ENCODE measurements at places on chromosomes 3 and 15.

DNA sequence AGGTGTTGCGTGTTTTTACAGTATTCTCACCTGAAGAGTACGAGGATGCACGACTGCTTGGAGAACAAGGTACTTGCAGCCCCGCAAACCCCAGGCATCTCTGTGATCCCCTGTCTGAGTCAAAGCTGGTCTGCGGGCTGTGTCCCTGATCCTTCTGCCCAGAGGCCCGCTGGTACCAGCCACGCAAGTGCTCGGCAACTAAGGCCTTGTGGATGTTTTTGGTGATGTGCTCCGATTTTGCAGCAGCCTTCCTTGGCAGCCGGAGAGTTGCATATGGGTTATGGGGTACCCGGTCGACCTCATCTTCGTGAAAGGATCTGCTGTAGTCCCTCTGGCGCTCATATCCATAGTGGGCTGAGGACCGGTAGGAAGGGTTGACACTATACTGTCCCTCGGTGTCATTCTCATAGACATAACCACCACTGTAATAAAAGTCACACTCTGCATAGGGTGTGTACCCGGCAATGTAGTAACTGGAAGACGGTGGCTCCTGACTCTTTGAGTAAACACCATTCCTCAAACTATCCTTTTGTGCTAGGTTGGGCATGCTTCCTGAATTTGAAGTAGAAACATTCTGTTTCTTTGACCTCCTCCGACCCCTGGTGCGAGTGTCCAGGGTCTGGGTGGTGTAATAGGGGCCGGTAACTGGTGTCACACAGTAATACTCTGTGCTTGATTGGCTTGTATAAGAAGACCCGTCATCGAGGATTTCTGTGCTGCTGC, 58.6 kb upstream of the LMOD3 start:
- DNase-seq: no peak

GRCh38 chr3:6994081-6994668, 133.3 kb downstream of the GRM7 start:
- peak; percentile 50 for DNase-seq

DNA sequence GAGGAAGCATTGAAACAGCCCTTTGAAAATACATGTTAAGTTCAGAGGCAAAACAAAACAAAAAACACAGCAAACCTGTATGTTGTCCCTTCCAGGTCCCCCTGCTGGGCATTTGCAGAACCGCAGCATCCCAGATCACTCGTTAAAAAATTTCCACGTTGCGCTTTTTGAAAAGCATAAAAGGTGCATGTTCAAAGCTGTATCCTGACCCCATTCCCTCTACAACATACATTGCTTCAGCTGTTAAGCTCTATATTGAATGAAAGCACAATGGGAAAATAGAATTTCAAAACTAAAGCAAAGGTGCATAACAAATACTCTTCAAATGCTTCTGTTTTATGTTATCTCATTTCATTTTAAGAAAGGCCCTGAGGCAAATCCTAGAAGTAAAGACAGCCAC, 328.3 kb downstream of the THSD4 start:
- peak; percentile 77 for DNase-seq

- DNase-seq: no peak
These were observed 18.8 kb upstream of the AMOTL2 start for GRCh38 chr3:134393074-134393473.

GRCh38 chr3:77859156-77859555, 819.3 kb downstream of the ROBO2 start:
- no peak for DNase-seq

DNA sequence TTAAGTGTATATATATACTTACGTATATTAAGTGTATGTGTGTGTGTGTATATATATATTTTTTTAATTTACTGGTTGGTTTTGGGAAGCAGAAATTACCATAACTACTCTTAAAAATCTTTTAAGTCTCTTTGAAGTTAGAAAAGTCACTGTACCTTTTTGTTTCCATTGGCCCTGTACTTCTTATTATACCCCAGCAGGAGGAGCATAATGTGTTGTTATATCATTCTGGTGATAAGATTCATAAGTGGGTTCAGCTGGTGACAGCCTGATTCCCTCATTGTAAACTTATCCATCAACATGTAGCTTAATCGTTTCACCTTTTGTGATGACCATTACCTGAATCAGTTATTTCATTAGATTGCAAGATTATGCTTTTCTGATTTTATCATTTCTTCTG, 30.8 kb downstream of the MLH1 start:
- DNase-seq: peak; percentile 68

GRCh38 chr3:110789315-110789714, 282.3 kb upstream of the NECTIN3 start:
- no peak for DNase-seq

GRCh38 chr3:31943041-31943440, 38.0 kb downstream of the OSBPL10 start:
- no peak for DNase-seq

DNA sequence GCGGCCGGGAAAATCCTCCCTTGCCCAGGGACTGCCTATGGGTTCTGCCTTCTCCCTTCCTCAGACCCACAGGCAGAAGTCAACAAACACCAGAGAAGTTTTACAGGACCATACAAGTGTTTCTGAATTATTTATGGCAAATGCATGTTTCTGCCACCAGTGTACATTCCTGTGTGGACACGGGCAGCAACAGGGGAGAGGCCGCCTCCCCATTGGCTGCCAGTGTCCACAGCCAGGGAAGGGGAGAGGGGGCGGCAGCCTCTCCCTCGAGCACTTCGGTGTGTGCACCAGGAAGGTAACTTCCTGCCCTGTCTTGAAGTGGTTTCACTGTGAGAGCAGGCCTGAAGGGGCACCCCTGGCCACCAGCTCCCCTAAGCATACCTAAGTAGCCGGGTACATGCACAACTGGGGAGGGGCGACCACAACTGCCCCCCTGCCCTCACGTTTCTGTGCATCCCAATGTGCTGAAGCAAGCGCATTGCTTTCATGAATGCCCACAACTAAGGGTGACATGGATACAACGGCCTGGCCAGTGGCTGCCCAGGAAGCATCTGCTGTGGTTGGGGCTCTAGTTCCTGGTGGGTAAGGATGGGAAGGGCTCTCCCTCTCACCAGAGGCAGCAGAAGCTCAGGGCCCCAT, 14.8 kb upstream of the SHISA5 start:
- DNase-seq: no peak

- DNase-seq: no peak
These were observed 23.8 kb downstream of the AP3S2 start for GRCh38 chr15:89870006-89870405.

DNA sequence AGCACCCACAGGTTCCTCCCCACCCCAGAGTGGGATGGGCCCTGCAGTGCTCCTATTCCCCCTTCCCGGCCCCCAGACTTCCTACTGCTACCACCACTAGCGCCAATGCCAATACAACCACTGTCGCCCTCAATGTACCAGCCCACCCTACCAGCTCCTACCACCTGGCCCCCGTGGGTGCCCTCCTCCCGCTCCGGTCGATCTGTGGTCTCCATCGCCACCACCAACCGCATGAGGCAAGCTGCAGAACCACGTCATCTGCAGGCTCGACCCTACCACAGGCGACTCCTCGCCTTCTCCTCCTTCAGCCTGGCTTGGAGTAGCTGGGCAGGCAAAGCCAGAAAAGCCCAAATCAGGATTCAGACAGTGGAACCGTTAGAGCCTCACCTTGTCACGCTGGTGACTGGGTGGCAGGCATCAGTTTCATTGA, 179.3 kb downstream of the POTEB3 start:
- no peak for DNase-seq

DNA sequence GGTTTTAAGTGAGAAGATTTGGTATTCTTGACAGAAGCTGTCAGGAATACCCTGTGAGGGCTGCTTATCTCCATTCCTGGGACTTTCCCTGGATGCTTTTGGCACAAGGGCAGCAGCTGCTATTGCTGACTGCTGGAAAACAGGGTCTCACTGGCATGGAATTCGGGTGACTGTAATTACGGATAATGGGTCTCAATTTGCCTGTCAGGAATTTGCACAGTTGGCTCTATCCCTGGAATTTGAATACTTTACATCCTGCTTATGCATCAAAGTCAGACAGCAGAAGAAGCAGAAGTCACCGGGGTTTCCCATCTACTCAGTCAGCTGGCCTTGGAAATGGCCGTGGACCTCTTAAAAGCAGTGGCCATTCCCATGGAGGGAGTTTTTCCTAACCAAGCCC, 25.9 kb upstream of the AKAP13 start:
- no peak for DNase-seq

DNA sequence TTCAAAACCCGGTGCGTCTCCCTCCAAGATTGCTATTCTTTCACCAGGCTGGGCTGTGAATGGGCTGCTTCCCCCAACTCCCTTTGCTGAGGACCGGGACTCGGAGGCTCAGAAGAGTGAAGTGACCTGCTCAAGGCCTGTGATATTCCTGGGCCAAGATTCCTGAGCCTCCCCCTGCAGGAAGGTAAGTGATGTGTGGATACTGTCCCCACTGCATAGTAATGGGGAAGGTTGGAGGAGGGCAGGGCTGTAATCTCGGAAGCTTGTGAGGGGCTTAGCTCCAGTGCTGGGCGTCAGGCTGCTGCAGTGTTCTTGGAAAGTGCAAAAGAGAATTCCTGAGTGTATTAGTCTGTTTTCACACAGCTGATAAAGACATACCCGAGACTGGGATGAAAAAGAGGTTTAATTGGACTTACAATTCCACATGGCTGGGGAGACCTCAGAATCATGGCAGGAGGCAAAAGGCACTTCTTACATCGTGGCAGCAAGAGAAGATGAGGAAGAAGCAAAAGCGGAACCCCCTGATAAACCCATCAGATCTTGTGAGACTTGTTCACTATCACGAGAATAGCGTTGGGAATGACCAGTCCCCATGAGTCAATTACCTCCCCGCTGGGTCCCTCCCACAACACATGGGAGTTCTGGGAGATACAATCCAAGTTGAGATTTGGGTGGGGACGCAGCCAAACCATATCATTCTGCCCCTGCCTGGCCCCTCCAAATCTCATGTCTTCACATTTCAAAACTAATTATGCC, 67.6 kb downstream of the EFCAB12 start:
- no peak for DNase-seq

DNA sequence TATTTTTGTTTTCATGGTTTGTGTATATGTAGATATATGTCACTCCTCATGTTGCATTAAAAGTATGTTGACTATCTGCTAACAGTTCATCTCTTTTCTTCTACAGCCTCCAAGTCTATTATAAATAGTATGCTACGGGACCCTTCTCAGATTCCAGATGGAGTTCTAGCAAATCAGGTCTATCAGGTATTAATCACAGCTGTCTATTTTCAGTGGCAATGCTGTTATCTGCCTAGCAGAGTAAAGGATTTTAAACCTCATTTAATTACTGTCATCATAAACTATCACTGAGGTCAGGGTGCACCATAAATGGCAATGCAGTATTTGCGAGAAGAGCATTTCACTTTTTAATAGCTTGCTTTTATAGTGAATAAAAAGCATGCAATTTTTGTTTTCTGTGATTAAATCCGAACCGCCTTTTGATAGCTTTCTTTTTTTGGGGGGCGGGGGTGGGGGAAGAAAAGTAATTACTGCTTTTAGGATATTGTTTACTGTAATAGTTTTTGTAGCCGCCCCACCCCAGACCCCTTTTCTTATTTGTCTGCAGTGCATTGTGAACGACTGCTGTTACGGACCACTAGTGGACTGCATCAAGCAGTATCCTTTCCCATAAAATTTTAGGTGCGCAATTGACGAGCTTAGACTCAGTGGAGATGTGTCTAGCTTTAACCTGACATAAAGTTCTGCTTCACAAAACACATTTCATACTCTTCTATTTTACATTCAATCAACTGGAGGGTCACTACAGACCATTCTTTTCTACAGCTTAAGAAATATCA, 112.3 kb downstream of the CDIN1 start:
- no peak for DNase-seq
